ENCODE measurements at places on chromosomes 3 and 15.
A peak's percentile ranks its signal among the peaks of the same experiment; 100 is the strongest.

DNA sequence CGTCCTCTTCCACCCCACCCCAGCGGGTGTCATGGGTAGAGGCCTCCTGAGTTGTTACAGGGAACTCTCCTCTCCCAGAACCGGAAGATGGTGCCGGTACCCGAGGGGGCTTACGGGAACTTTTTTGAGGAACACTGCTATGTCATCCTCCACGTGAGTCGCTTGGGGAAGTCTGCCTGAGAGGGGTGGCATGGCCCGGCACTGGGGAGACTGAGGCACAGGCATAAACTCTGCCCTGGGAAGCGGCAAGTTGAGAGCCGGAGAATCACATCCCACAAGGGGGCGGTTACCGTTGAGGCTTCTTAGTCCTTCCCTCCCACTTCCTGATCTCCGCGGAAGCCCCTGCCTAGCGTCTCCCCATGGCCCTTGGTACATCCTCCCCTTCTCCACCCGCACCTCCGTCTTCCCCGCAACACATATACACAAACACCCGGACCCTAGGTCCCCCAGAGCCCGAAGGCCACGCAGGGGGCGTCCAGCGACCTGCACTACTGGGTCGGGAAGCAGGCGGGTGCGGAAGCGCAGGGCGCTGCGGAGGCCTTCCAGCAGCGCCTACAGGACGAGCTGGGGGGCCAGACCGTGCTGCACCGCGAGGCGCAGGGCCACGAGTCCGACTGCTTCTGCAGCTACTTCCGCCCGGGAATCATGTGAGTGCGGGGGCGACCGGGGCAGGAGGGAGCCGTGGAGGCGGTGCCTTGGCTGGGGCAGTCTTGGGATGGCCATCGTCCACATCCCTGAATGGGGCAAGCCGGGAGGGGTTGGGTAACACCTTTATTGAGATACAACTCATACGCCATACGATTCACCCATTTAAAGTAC lies 3.4 kb downstream of the VILL start:
- peak; percentile 51 for DNase-seq

GRCh38 chr3:28207000-28207733 lies 34.3 kb upstream of the CMC1 start:
- DNase-seq, result no peak

DNA sequence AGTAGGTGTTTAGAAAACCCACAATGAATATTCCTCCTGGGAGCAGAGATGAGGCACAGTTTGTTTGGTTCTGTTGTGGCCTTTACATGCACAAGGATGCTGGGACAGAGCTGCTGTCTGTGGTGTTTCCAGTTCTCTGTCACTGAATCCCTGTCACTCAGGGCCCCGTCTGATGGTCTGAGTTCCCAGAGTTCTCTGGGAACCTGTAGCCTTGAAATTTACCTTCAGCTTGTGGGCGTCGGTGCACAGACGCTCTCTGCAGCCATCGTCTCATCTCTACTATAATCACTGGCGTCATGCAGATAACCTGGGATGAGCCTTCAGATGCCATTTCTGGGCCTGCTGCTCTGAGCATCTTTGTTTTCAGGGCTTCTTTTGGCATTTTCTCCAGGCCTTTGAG lies 81.9 kb downstream of the LRRK1 start:
- no peak for DNase-seq

DNA sequence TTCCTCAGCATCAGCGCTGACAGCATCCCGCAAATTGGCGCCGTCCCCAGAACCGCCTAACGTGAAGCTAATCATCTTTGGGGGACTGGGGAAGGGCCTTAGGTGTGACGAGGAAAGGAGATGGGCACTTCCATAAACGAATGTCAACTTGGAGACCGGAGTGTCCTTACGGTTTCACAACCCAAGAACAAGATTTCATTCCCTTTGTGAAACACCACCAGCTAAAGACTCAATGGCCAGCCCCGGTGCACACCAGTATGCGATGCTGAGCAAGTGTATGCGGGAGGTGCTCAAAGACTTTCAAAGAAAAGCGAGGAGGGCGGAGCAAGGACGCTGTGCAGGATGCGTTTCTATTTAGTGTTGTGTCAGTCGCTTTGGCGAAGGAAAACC lies 759 bp upstream of the TTBK2 start:
- DNase-seq, result peak; percentile 59

GRCh38 chr3:44612678-44613077 lies 12.2 kb upstream of the ZNF197 start:
- no peak for DNase-seq

- no peak for DNase-seq
Measured at GRCh38 chr3:150736316-150736719, 26.7 kb downstream of the SIAH2 start.

DNA sequence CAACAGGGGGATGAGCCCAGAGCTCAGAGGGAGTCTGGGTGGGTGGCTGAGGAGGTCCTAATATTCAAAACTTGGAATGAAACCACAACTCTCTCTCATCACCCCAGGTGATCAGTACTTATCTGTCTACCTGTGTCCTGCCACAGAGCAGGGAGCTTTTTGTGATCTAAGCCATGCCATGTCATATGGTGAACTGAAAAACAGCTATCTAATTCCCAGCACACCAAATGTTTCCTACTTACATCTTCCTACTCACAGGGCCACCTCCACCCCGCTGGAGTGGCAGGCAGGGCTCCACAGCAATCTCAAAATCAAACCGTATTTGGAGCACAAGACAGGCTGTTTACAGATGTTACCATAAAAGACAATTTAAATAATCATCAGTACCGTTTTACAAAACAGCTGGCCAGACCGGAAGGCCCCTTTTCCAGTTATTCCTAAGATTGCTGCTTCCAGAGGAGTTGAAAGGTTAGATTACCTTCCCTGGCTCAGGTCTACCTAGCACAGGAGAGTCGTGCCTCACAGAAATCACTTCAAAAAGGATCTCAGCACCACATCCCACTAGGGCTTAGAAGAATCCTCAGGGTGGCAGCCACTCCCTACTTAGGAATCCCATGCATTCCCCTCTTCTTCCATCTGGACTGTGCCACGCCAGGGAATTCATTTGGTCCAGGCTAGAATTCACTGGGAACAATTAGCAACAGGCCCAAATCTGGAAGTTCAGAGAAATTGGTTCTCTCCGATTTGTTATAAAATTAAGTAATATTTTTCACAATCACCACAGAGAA lies 226.6 kb upstream of the IL12A start:
- peak; percentile 66 for DNase-seq

GRCh38 chr15:39180483-39180933 lies 400.4 kb upstream of the THBS1 start:
- DNase-seq, result no peak

DNA sequence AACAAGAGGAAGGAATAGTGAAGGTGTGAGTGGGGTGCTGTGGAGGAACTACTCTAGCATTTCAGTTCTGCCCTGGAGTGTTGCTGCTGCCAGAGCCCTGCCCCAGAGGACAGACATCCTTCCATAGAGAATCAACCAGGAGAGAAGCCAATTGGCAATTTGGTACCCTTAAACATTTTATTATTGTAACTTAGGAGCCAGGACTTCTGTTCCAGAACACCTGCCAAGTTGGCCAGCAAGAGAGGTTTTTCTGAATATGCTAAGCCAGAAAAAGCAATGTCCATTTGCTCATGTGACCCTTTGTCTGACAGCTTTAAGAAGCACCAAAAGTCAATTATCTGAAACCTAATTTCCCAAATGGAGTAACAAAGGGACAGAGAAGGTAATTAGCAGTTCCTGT lies 264.9 kb downstream of the MEX3B start:
- DNase-seq, result peak; percentile 50

GRCh38 chr3:32195995-32196540 lies 42.4 kb upstream of the CMTM8 start:
- DNase-seq, result no peak

DNA sequence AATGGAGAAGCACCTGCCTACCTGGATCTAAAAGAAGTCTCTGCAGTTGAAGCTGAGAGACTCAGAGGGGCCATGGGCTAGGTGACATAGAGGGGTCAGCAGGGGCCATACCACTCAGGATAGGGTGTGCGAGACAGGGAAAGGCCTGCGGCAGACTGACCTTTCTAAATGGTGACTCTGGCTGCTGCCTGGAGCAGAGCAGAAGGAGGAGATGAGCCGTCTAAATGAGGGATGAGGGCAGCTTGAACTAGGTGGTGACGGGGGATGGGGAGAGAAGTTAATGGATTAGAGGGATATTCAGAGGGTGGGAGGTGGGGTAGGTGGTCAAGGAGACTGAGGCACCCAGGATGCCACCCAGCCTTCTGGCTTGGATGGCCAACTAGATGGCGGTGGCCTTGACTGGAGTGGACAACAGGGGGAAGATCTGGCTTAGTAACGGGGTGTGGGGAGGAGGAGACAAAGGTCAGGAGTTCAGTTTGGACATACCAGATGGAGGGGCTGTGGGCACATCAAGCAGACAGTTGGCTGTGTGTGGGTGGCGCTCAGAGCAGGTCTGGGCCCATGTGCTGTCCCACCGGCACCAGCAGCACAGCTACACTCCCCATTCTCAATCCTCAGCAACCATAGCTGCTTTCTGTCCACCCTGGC lies 3.2 kb upstream of the ITIH1 start:
- DNase-seq, result no peak

GRCh38 chr3:187567661-187568121 lies 102.5 kb downstream of the SST start:
- DNase-seq, result no peak

- DNase-seq, result no peak
Measured at GRCh38 chr3:10445561-10446175, 59.7 kb downstream of the ATP2B2 start.

DNA sequence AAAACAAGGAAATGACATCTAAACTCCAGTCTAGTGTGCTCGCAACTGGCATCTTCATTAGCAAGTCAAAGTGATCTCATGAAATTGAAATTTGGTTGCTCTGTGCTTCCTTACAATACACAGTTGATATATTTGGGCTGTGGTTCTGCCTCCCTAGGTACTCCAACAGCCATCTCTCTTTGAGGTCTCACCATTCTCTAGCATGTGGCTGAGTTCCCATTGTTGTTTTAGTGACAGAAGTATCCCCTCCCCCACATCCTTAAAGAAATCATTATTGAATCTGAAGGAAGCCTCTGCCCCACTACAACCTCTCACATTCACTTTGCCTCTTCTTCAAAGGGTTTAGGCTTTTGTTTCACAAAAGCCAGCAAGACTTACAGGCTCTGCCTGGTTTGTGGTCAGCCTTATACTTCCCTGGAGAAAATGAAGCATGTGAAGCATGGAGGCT lies 516.5 kb downstream of the NLGN1 start:
- no peak for DNase-seq

DNA sequence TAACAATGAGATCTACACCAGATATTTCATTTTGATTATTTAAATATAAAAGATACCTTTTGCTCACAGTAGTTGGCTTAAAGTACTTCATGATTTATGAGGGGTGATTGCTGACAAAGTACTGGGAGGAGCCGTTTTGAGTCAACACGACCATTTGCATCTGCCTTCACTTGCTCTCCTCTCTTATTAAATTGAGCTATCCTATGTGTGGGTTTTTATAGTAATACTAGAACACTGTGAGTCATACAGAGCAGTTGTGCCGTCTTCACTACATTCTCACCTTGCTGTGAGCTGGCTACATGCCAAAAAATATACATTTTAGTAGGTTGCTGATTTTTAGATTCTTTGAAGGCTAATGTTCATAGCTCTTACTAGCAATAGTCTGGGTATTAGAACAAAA lies 161.2 kb downstream of the ALCAM start:
- DNase-seq, result no peak

DNA sequence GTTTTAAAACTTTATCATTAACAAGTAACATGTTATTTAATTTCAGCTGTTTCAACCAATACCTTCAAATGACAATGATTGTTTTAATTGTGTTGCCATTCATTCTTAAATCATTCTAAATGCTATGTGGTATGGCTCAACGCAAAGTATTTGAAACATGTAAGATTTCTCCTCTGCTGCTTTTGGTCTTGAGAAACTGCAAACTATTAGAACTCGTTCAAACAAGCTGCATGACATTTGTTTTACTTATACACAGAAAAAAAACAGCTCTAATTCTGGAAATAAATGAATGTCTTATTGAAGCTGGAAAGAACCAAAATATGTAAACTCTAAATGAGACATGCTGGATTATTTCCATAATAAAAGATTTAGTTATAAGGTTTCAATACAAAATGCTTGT lies 29.3 kb downstream of the FBN1 start:
- no peak for DNase-seq

DNA sequence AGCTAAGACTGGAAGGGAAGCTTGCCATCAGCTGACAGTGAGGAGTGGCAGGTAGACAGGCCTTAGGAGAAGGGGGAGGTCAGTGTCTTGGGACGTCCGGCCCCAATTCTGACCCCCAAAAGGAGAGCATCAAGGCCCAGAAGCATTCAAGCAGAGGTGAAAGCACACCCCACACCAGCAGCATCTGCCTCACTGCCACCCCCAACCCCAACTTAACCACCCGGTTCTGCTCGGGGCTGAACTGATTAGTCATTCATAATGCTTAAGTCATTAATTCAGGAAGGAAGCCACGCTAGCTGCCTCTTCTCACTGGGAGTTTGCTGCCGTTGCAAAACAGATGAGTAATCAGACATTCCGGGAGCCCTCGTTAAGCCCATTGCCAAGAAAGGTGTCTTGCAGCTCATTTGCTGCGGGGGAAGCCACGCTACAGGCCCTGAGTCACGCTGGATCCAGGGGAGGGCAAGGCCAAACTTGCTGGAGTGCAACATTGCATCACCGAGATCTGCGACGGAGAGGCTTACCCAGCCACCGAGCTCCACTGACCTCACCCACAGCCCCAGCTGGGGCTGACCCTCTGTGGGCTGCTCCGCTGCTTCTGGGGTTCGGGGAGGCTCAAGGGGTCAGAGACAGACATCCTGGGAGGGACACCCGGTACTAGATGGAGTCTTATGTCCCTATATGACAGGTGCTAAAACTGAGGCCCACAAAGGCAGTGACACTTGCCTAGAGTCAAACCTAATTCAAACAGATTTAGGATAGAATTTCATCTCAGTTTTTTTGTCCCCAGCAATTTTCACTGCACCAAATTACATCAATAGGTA lies 46.4 kb upstream of the HES1 start:
- no peak for DNase-seq

GRCh38 chr3:60399292-60399691 lies 852.0 kb downstream of the FHIT start:
- no peak for DNase-seq

DNA sequence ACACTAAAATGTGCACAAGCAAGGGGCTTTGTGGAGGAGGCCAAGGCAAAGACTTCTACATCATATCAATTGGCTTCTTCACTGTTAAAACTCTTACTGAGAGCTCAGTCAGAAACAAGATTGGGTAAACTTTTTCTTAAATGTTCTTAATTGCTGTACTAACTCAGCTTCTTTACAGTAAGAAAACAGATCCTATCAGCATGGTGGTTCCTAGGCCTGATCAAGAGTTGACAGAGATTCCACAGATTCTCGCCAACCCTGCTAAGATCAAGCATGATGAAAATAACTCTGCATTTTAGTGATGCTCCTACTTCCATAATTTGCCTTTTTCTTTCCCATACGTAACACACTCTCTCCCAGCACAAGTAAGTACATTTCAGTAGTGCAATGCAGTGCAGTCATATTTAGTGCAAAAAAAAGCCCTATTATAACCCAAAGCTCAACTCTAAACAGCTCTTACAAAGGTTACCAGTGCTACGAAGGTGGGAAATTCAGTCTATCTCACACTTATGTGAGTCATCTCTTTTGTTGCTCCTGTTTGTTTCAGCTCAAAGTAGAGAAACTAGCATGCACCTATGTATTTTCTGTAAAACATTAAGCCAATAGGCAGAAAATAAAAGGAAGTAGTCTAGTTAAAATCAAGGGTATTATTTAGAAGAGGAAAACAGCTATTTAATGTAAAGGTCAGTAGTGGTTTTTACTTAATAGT lies 29.9 kb downstream of the TIGIT start:
- DNase-seq, result no peak
